ENCODE measurements at places on chromosomes 2 and 18.

DNA sequence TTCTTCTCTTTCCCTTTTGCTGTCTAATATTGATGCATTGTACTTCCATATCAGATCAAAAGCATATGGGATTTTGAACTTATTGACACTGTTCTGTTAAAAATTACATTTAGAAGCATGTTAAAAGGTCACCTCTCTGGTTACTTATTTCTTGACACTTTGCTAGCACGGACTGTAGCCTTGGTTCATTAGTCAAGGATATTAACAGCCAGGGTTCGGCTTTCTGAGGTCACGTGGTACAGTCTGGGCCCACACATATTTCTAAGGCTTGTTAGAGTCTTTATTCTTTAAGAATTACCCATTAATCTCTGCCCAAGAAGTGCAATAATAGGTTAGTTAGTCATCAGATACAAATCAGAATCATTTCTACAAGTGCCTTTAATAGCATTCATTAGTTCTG is 1035.8 kb upstream of the FANCL start:
- DNase-seq: no peak

GRCh38 chr18:77234504-77235365 is 14.9 kb upstream of the GALR1 start:
- no peak for DNase-seq

DNA sequence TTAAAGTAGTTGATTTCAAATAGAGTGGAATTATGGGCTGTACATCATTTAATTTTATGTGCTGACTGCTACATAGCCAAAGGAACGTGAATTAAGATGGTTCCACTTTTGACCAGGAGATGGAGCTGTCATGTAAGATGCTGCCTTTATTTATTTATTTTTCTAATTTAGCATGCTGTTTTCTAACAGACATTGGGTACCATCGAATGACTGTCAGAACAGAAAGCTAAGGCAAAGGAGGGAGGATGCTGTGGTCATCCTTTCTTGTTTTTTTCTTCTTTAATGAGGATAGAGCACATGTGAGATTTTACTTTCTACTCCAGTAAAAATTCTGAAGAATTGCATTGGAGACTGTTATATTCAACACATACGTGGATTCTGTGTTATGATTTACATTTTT is at the start of gene SCN2A:
SCN2A (plus strand) TSS at position 185 of the 400 bp plus-strand sequence. CDS start 56,410 bp downstream, outside the sequence.
- no peak for DNase-seq

GRCh38 chr2:236569573-236569973 is at the start of gene ACKR3:
Gene ACKR3 (plus strand): TSS chr2:236569825. CDS start chr2:236580466, 10,641 bp downstream.
- no peak for DNase-seq

DNA sequence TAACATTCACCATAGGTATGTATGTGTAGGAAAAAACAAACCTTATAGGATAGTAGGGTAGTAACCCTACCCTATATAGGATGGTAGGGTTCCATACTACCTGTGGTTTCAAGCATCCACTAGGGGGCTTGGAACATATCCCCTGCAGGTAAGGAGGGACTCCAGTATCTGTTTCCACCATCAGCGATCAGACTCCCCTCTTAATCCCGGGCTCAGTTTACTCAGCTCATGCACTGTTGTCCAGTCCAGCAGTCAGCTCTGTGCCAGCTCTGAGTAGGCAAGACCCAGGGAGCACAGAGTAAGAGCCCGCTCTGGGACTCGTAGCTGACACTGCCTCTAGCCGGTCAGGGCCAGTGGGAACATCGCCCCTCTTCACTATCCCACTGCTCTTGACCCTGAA is 61.7 kb downstream of the MEX3C start:
- DNase-seq: no peak

DNA sequence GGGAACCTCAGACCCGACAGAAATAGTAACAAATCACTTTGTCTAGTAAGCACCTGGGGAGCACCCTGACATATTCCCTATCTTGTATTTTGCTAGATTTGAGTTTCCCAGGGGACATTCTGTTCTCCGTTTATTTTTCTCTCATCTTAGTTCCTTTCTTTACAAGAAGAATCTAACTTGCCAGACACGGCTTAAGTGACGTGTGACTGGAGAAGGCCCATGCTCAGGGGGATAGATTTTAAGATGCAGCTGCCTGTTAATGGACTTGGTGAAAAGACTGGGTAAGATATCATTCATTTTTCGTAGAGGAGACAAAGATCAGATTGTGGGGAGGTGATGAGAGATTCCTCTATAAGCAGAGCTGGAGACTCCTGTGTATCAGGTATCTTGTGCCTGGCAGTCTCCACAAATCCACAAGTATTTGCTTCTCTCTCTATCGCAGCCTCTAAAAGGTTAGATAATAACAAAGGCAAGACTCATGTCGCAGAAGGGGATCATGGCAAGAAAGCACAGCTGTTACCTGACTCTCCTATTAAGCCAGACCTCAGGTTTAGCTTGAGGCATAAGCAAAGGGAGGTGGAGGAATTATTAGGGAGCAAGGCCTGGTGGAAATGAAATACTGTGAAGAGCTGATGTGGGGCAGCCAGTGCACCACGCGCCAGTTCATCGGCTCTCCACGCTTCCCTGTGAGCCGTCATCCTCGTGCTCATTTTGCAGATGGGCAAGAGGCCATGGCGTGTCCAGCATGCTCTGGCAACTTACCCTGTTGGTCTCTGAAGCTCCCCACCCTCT is 347.2 kb upstream of the TNP1 start:
- no peak for DNase-seq

Measured in hypothalamus (tissue), 51 donors.